IPS DF 19.7 (cell line): ENCODE measurements at places on chromosomes 4 and X.
A peak's percentile ranks its signal among the peaks of the same experiment; 100 is the strongest.

DNA sequence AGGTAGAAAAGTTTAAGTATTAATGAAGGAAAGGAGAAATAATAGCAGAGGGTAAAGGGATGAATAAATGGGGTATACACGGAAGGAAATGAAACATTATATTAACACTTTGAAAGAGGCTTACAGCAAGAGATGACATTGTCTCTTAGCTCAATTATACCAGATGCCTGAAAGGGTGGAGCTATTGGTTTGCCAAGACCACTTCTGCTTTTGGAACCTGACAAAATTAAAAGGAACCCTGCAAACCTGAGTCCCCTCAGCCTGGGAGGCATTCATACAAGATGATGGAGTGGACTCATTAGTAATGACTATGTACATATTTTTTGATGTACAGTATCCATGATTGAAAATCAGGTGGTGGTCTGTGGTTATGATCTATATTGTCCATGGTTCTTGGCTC lies 45.1 kb upstream of the HPF1 start:
- no peak for DNase-seq

DNA sequence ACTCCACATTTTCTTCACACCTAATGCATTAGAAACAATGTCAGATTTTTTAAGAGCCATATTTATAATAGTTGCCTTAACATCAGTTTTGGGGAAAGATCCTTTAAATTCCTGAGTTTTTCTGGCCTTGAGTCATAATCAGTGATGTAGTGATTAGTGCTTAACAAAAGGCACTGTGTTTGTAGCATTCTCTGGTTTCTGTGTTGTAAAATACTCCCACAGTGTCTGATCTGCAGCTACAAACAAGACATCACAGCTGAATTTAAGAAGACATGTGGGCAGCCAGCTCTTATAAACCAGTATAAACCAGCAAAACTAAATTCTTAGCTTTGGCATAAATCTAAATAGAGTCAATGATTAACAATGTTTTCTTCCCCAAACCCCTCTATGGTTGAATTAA lies 233.8 kb downstream of the FSTL5 start:
- no peak for DNase-seq

DNA sequence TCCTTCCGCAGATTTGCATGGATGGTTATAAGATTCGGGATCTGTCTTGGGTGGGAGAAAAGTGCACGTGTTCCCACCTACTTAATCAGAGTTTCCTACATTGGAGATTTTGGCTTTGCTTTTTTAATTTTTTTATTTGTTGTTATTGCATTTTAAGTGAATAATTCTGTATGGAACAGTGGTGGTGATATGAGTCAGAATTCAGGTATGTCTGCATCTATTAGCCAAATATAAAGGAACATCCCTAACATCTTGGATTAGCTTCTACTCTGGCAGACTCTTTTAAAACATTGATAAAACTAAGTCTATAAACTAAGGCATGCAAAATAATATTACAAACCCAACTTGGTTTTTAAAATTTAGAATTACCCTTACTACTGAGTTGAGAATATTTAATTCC lies 659.8 kb upstream of the EPHA5 start:
- DNase-seq, result no peak

- no peak for DNase-seq
These were observed 2.5 kb upstream of the CDKL5 start for GRCh38 chrX:18422886-18423285.

DNA sequence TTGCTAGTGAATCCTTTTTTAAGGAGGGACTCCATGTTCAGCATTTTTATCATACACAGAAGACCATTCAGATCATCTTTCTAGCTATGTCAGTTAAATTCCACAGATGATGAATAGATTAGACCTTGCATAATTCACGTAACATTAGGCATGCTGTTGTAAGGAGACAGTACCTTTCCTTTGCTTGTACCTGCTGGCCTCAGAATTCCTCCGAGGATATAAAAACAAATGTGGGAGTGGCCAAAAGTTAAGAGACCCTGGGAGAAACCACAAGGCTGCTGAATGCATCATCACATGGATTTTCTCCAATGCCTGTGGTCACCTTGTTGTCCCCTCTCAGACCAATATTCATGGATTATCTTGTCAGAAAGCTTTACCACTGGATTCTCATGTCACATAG lies 201.4 kb downstream of the MAGEB17 start:
- no peak for DNase-seq

DNA sequence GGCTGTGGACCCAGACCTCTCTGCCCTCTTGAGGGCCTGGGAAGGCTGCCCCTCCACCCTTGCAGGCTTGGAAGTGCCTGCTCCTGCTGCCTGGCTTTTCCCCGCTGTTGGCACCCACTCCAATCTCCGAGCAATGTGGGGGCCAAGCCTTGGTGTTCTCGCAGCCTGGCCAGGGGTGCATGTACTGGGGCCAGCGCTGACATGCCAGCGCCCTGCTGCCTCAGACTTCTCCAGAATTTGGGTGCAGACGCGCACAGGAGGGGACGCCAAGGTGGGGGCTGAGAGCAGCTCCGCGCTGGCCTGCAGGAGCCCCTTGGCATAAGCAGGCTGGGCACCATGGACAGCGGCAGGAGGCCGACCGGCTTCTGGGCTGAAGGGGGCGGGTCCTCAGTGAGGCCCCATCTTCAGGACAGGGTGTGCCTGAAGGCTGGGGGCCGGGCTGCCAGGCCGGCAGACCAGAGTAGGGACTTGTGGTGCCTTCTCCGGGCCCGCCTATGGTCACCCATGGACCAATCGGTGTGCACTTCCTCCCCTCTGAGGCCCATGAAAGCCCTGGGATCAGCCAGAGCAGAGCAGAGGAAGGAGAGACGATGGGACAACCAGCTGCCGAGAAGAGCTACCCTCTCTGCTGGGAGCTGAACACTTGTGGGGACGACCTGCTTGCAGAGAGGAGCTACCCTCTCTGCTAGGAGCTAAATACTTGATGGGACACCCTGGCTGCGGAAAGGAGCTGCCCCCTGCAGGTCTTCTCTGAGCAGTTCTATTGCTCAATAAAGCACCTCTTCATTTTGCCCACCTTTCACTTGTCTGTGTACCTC lies 118.3 kb downstream of the DNAAF6 start:
- peak; percentile 63 for DNase-seq

- no peak for DNase-seq
These were observed 436.5 kb upstream of the FRG1 start for GRCh38 chr4:189504220-189504619.

GRCh38 chr4:75702919-75703411 lies 21.4 kb upstream of the USO1 start:
- no peak for DNase-seq

- no peak for DNase-seq
These were observed 47.5 kb downstream of the SMC1A start for GRCh38 chrX:53374923-53375322.

DNA sequence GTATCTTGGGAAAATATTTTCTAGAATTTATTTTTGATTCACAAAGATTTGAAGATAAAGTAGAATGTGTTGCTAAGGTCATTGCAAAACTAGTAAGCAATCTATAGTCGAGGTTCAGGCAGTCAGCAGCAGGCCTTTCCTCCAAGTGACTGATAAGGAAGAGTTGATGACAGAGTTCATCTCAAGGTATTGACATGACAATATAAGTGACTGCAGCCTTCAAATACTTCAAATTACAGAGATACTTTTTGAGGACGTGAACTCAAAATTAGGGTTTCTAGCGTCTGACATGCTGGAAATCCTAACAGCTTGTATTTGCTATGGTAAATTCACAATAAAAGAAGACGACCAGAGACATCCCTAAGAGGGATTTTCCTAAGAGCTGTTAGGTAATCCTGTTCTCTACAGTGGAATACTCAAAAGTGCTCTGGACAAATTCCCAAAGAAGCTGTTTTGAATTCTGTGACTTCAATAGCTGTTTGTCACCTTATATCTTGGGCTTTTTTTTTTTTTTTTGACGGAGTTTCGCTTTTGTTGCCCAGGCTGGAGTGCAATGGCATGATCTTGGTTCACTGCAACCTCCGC lies 7.4 kb downstream of the ARHGAP10 start:
- DNase-seq, result no peak

DNA sequence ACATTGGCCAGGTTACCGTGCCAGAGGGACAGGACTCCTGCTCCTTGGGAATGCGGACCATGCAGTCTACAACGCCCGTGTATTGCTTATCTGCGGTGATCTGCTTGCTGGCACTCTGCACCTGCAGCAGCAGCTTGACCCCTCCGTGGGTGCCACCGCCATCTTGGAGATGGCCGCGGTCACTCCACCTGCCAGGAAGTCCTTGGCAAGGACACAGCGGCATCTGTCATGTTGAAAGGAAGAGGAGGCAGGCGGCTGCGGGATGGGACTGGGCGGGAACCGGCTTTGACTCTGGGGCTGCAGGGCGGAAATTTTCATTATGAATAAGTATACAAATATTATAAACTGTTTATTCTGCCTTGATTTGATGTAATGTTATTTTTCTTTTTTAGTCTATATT lies 63.4 kb downstream of the F11 start:
- no peak for DNase-seq
